Mammary epithelial cell (primary cell): ENCODE measurements at places on chromosomes 2 and 18.
A peak's percentile ranks its signal among the peaks of the same experiment; 100 is the strongest.

DNA sequence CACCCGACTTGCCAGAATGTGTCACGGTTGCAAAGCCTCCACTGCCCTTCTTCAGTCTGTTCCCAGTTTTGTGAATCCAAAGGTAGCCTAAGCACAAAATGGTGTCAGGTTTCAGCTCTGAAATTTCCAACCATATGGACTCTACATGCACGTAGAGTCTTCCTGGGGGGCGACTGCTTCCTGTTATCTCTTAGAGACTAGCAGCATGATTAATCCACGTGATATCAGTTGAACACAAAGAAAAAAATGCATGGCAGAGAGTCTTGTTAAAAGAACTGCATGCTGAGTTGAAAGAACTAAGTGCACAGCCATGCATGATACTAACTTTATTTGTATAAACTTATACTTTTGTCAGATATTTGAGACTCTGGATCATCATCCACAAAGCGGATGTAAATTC lies 404.4 kb downstream of the SOCS6 start:
- DNase-seq: no peak

DNA sequence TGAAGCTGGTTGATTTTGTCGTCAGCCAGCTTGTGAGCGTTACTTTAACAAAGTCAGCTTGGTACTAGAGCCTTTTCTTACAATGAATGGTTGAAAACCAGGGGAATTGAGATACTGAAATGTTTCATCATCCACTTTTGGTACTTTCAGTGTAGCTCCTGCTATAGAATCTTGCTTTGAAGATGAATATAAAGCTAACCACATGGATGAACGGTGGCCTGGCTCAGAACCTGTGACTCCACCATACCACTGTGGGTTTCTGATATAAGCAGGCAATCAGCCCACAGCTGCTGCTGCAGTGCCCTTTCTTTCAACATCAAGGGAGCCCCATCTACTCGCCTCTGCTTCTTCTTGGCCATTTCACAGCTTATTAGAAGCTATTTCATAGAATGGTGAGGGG lies 53.2 kb upstream of the GPR45 start:
- DNase-seq: no peak

DNA sequence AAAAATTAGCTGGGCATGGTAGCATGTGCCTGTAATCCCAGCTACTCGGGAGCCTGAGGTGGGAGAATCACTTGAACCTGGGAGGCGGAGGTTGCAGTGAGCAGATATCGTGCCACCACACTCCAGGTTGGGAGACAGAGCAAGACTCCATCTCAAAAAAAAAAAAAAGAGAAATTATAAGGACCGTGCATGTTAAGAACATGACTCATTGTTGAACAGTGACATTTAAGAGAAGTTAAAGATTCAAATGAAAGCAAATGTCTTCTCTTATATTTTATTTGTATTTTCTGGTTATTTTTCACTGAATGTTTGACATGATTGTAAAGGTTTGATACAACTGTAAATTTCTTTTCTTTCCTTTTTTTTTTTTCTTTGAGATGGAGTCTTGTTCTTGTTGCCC lies 69.6 kb downstream of the APLF start:
- no peak for DNase-seq

DNA sequence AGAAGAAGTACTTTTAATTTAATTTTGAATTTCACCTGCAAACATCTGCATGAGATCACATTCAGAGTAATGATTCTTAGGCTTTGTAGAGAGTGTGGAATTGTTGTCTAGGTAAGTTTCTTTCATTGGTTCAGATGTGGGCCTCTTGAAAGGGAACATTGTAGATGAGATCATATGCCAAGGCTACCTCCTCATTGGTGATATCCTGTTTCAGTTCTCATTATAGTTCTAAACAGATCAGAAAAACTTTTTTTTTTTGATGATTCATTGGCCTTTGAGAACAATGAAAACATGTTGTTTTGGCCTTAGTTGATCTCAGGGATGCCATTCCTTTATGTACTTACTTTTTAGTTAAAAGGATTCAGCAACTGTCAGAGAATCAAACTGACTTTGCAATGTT lies 44.5 kb downstream of the EML6 start:
- DNase-seq: peak; percentile 82

DNA sequence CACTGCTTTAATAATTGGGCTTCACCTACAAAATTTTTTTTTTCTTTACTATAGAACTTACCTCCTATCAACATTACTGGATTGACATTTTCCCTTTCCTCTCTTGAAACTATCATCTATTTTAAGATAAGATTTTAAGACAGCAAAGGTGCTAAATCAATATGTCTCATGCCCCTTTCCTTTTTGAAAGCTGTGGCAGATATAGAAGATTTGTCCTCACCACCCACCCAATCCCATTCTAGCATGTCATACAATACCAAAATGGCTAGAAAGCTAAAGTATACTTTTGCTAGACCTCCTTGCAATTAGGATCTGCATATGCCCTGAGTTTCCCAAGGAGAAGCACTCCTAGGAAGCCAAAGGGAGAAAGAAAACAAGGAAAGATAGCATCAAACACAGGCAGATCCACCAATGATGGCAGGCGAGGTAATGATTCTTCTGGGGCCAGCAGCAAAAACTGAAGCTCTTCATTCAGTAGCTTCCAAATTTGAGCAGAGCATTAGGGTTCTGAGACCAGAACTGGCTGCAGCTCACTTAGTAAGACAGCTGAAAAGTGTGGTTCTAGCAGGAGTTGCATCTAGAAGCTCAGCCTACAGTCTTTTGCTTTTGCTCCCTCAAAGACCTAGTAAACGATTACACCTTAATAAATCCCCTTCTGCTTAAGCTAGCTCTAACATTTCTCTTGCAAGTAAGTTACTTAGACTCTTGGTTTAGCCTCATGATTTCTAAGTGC lies 242.1 kb downstream of the ZEB2 start:
- DNase-seq: no peak

GRCh38 chr2:27721335-27721734 lies 50.2 kb upstream of the MRPL33 start:
- DNase-seq: no peak
